ENCODE measurements at places on chromosomes 2 and 18. TPM values are rescaled to one million over a fixed set of nuclear protein-coding genes. Genes with fewer than 3 reads are reported as not detected.

Gene CFC1
- not detected for total RNA-seq

Gene SCYGR4
- not detected for total RNA-seq

Gene ERICH2
- total RNA-seq: not detected

Gene CYP26B1
- total RNA-seq: 36.6 TPM

Gene RFX8
- total RNA-seq: 5.1 TPM

Gene CCDC68
- total RNA-seq: 19.7 TPM

Gene PARD6G
- total RNA-seq: 10.7 TPM

Gene CCDC74A
- 29.5 TPM for total RNA-seq

Gene FABP1
- total RNA-seq: not detected

Gene TDRD15
- not detected for total RNA-seq

Gene TUBA3E
- total RNA-seq: not detected

GRCh38 chr2:105081006-105081601, 43.2 kb downstream of the MRPS9 start:
- DNase-seq: no peak

- no peak for DNase-seq
Observed at GRCh38 chr2:79621755-79622154, 108.9 kb downstream of the CTNNA2 start.

GRCh38 chr2:42116195-42117181, 52.7 kb upstream of the EML4 start:
- DNase-seq: no peak

- no peak for DNase-seq
Observed at GRCh38 chr18:53947092-53947640, 277.3 kb downstream of the MBD2 start.

- no peak for DNase-seq
Observed at GRCh38 chr2:49260979-49261538, 106.7 kb upstream of the FSHR start.

- DNase-seq: no peak
Observed at GRCh38 chr2:212531499-212531898, 7.1 kb downstream of the ERBB4 start.

DNA sequence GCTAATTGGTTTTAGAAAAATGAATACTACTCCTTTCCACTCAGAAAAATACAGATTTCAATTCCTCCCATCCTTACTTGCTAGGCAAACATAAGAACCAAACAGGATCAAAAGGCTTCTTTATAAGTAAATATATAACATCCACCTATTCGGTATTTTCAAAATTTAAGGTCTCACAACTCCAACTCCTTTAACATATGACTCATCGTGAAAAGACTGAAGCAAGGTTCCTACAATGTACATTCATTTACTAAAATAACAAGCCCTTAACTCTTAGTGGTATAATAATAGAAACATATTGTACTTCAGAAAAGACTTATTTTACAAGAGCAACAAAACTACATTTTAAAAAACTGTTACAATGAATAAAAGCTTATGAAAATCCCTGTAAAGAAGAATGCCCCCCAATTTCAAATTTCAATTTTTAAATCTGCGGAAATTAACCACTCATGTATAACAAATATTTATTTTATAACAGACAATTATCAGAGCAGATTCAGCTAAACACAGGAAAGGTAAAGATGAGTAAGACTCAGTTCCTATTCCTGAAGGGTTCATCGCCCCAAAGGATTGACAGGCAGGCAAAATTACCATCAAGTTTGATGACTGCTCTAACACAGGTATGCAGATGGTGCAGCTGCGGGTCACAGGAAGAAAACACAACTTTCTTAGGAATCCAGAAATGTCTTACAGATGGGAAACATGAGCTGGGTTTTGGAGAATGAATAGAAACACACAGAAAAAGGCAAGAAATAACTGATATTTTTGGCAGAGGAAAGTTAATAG, 96.4 kb downstream of the COBLL1 start:
- DNase-seq: no peak

GRCh38 chr2:216606551-216607276, 26.5 kb upstream of the IGFBP2 start:
- no peak for DNase-seq

DNA sequence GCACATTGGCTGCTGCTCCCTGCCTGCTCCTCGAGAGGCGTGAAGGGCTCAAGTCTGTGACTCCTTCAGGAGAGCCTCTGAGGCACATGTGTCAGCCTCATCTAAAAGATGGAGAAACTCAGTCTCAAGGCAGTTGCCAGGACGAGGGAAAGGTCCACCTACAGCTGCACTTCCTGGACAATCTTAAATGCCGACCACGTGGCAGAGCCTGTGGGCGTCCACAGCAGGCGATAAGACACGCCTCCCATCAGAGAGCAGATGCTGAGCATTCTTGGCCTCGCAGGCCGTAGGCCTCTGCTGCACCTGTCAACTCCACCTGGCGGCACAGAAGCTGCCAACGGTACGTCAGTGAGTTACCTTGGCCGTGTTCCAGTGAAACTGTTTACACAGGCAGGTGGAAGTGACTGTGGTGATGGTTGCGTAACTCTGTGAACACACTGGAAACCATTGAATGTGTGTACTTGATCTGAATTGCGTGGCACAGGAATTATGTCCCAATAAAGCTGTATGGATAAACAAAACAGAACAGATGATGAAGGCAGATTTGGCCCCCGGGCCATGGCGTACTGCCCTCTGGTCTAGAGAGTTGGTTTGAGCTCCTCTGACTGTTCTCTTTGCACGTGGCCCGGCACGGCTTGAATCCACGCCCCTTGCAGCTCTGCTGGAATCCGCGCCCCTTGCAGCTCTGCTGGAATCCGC, 114.5 kb downstream of the RNF144A start:
- DNase-seq: no peak

DNA sequence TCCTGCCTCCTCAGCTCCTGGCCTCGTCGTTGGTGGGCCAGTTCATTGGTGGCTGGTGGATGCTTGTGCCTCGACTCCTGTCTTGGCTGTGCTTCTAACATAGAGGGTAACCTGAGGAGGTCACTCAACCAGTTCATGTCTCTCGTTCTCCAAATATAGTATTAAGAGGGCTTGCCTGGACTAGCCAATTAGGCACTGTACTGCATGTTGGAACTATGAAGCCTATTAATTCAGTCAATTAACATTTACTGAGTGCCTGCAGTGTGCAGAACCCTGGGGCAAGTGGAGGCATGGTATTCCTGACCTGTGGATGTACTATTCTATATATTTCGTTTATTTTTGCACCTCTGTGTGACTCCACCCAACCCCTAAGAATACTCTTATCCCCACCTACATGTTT, 89.9 kb upstream of the PELI1 start:
- DNase-seq: no peak

DNA sequence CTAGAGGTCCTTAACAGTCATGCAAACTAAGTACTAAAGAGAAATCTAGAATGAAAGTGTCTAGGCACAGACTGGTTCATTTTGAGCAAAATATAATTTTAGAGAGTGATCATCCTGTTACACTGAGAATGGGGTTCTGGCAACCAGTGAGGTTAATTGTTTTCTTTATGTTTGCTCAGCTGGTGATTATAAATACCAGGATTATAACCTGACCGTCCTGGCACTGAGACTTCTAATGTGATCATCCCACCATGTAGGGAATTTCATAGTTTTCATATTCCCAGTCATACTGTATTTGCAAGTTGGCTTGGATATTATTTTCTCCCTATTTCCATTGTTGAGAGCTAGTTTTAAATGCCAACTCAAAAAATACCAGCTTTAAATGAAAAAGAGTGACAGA, 852.5 kb upstream of the LRATD1 start:
- DNase-seq: no peak

- no peak for DNase-seq
Observed at GRCh38 chr2:211367711-211368110, 811.3 kb downstream of the CPS1 start.

DNA sequence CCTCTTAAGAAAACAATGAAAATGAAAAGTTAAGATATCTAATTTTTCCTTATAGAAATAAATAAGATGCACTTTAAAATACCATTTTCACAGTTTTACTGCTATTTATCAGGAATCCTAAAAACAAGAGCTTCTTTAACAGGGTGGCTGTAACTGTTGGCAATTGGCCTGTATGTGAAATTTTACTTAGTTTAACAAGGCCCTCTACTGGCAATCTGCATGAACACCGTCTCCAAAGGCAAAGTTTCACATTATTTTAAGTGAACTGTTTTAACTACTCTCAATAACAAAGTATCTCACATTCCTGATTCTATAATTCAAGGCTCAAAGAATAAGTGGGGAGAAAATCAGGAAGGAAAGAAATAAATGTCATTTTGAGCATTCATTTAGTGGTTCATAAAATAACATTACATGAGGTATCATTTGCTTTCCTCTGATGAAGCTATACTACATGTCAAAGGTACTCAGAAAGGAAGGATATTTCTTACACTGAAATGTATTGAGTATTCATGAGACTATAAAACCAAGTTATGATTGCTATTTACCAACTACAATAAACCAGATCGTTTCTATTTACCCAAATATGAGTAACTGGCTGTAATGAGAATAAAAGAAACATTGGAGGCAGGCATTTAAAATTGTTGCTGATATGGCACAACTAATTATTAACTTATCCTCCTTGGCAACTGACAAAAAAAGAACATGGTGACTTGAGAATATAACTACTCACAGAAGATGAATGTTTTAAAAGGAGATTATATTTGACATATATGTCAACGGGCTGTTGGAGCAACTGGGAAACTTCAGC, 7.0 kb downstream of the NCKAP5 start:
- peak; percentile 53 for DNase-seq

DNA sequence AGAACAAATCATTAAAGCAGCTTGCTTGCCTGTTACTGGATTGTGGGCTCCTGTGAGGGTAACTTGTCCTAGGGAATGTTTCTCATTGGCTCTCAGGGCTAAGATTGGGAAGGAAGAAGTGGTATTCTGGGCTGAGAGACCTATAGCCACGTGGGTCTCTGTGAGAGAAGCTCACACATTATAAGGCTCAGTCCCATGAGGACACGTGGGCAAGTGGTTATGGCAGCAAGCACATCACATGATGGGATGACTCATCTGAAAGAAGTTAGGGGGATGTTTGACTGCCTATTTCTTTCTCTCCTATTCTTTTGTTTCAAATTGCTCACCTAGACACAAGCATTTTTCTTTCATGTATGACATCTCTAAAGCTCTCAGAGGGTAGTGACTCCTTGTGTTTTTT, 418.0 kb upstream of the ST6GAL2 start:
- no peak for DNase-seq

DNA sequence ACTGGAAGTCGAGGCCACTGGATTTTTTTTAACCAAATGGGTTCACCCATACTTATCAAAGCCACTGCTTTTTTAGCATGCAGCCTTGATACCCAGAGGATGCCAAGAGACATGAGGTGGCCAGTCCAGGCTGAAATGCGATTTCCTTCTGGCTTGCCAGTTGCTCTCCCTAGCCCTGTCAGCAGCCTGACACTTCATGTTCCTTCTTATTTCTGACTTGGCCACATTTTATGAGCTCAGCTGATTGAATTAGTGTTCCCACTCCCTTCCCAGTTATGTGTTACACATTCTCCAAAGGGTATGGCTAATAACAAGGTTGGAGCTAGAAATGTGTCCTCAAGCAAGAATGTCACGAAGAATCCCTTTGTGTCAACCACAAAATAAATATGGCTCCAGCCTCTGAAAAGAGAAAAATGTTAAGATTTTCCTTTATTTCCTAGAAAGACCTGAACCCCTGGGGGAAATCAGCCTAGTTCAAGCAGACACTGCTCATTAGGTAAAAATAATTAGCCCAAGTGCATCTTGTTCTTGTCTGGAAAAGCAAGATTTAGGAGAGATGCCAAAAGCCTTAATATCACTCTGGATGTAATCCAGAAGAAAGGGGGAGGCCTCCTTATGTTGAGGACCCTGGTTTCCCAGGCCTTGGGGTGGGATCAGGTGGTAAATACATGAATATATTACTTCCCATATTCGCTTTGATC, 121.7 kb upstream of the TACR1 start:
- no peak for DNase-seq

- no peak for DNase-seq
Observed at GRCh38 chr2:190355968-190356644, 12.7 kb downstream of the INPP1 start.

DNA sequence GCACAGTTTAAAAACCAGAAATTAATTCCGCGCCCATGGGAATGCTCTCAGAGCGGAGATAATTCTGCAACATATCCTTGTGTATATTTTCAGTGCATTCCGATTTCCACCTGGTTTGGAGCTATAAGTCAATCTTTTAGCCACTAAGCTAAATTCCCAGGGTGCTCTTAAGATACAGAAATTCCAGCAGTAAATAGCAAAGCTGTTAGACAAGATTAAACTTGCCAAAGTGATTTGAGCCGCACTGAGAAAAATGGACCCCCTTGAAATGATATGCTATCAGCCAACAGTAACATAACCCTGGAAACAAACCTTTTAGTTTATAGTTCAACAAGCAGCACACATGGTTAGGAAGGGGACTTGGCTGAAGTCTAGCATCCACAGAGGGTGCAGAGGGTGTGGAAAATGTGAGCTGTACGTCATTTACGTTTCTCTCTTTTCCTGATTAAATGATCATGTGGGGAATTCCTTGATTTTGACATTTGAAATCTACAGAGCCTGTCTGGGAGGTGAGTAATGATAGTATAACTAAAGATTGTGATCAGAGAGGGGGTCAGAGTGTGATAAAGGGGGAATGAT, 99.8 kb upstream of the COPS8 start:
- DNase-seq: no peak

DNA sequence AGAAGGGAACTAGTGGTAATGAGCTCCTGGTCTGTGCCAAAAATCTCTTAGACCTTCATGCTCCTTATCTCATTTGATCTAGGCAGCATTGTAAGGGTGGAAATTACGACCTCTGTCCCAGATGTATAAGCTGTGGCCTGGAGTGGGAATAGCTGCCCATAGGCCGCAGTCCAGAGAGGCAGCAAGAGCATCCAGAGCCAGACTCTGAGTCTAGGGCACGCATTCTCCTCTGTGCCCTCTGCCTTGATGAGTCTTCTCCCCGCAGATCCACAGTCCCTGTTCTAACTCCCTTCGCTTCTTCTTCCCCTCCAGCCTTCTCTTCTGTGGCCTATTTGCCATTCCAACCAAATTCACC, 304.6 kb downstream of the MYCN start:
- no peak for DNase-seq

- DNase-seq: no peak
Observed at GRCh38 chr18:63258749-63259566, 60.6 kb downstream of the BCL2 start.

DNA sequence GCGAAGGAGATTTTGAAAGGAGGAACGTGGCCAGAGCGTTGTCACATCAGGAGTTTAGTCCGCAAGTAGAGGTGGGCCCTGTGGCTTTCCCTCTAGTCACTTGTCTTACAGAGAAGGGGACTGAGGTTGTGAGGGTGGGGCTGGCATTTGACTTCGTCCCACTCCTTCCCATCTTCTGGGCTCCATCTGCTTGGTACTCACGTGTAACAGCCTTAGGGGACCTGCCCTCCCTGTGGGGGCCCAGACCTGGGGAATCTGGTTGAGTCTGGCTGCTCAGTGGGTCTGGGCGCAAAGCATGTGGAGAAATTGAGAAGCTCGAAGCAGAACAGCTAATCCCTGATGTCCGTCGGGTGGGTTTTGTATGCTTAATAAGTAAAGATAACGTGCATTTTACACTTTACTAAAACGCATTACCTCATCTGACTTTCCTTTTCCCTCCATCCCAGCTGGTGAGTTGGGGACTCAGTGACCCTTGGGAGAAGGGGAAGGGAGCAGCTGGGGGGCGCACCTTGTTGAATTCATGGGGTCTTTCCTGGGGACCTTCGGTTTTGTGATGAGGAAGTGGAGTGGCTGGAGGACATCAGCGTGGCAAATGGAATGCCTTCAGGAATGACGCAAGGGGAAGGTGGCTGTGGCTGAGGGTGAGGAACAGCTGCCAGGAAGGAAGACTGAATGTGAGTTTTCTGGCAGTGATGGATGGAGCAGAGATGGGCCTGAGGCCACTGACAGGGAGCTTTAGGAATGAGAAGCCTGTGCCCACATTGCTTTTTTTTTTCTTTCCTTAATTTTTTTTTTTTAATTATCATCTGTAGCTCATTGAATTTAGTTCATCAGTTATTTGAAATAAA, 44.8 kb downstream of the ASAP2 start:
- DNase-seq: peak; percentile 43

All from tibial nerve (tissue), 4 donors.